Osteocyte (in vitro differentiated cells): ENCODE measurements at places on chromosomes 7 and 10. TPM values are rescaled to one million over a fixed set of nuclear protein-coding genes. Genes with fewer than 3 reads are reported as not detected.

GRCh38 chr10:131961047-131961776 is 20.5 kb downstream of the BNIP3 start:
- no peak for DNase-seq
- no peaks in the 10 kb centered on the region for H3K27me3 ChIP-seq
- H3K36me3 ChIP-seq = peaks cover 25% of the 10 kb centered on the region
- H3K4me3 ChIP-seq = no peak overlapping the region
- no peak overlapping the region for H3K27ac ChIP-seq

- peaks cover 38% of the 10 kb centered on the region for H3K27me3 ChIP-seq
- no peak for DNase-seq
- no peak overlapping the region for H3K27ac ChIP-seq
- no peaks in the 10 kb centered on the region for H3K36me3 ChIP-seq
- no peaks in the 10 kb centered on the region for H3K4me1 ChIP-seq
Observed at GRCh38 chr10:95569368-95569767, 8.2 kb upstream of the SORBS1 start.

DNA sequence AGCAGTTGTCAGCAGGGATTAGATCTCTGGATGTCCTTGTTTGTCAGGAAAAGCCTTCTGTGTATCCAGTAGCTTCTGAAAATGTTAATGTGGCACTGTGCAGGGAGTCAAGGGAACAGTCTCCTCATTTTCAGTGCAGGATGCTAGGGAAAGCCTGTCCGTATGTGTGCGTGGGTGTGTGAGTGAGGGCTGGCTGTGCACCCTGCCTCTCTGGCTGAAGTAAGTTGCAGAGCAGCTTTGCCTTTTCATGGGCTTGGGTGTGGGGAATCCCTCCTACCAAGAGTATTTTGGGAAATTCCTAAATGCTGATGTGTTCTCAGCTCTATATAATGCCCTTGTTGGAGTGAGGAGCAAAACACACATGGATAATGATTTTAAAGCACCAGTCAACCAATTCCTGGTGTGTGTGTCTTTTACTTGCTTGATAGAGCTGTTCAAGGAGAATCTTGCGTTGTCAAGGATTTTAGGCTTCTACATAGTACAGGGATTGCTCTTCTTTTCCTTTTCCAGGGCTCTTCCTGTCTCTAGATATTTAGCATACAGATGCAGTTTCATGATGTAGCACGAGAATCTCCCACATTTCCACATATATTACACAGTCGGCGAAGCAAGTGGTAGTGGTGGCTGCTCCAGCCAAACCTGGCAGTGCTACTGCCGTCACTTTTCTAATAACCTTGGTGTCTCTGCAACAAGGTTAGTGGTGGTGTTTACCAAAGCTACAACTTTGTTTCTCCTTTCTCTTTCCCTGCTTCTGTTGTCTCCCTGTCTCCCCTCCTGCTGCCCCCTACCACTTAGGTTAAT is 92.8 kb downstream of the MCU start:
- DNase-seq = no peak
- H3K4me1 ChIP-seq = peaks cover 55% of the 10 kb centered on the region
- no peaks in the 10 kb centered on the region for H3K36me3 ChIP-seq
- H3K4me3 ChIP-seq = peak overlapping the region; percentile 51
- H3K27me3 ChIP-seq = no peaks in the 10 kb centered on the region

- H3K4me3 ChIP-seq = peak overlapping the region; percentile 89
- no peaks in the 10 kb centered on the region for H3K27me3 ChIP-seq
- no peak for DNase-seq
- H3K27ac ChIP-seq = peak overlapping the region; percentile 79
- H3K4me1 ChIP-seq = peaks cover 47% of the 10 kb centered on the region
- peaks cover 3% of the 10 kb centered on the region for H3K36me3 ChIP-seq
Observed at GRCh38 chr7:114087653-114088469, 169.1 kb upstream of the PPP1R3A start.

DNA sequence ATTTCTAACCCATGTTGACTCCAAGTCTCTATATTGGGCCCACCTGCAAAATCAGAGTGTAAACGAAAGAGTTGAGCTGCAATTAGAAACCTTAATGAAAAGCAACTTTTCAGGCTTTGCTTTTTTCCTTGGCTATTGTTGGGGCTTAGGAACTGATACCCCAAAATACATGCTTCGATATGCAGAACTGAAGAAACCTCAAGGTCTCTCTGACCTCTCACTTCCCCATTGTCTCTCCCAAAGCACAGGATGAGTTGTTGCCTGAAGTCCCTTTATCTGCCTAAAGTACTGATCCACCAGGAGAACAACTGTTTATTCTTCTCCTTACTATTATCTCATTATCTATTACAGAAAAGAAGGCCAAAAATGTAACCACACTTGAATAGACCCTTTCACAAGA is 666.0 kb upstream of the LRRTM3 start:
- H3K36me3 ChIP-seq = no peaks in the 10 kb centered on the region
- no peak overlapping the region for H3K4me3 ChIP-seq
- no peak overlapping the region for H3K27ac ChIP-seq
- no peak for DNase-seq

GRCh38 chr10:21196822-21197395 is 299.8 kb upstream of the NEBL start:
- H3K36me3 ChIP-seq = peaks cover 7% of the 10 kb centered on the region
- peaks cover 35% of the 10 kb centered on the region for H3K27me3 ChIP-seq
- no peak for DNase-seq
- H3K4me3 ChIP-seq = no peak overlapping the region
- H3K27ac ChIP-seq = no peak overlapping the region

DNA sequence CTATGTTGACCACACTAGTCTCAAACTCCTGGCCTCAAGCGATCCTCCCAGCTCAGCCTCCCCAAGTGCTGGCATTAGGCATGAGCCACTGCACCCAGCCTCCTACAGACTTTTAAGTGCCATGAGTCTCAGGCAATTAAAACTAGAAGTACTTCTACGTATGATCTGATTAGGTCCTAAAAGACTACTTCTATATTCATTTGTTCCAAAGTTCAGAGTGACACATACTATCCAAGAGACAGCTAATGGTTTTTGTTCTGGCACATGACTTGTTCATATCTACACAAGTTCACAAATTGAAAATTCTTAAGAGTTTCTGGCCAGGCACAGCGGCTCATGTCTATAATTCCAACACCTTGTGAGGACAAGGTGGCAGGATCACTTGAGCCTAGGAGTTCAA is 11.7 kb downstream of the ARHGAP19 start:
- H3K4me3 ChIP-seq = no peak overlapping the region
- no peaks in the 10 kb centered on the region for H3K36me3 ChIP-seq
- no peaks in the 10 kb centered on the region for H3K27me3 ChIP-seq
- DNase-seq = no peak

DNA sequence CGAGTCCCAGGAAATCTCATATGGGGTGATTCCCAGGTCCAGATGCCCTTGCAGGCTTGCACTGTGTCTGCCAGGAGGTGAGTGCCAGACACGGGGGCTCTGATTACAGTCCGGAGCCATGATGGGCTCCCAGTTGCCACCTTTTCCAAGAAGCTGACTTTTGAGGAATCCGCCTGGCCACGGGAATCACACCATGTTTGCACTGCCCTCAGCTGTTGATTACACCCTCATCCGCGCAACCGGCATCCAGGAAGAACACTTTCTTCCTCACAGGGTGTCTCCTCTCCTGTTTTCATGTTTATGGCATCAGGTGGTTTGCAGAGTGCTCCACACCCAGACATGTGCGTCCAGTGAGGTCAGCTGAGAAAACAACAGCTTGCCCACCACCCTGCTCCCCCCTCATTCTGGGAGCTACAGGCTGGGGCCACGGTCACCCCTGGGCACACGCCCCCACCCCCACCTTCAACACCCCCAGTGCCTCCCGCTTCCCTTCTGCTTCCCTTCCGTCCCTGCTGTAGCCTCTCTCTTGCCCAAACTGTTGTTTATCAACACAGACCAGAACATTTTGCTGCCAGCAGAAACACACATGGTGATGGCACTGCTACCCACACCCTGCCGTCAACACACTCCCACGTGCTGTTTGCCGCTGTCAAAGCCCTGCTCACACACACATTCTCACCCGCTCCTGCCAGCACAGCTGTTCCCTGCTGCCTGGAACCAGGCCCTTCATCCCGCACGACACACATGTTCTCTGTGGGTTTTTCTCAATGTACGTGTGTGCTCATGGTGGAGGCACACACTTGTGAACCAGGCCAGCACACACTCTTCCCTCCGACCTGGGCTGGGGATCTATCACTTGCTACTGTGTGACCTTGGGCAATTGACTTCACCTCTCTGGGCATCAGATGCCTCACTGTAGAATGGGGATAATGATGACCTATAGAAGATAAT is 35.8 kb downstream of the DDIT4 start:
- H3K4me3 ChIP-seq = no peak overlapping the region
- H3K27ac ChIP-seq = peak overlapping the region; percentile 47
- no peak for DNase-seq
- no peaks in the 10 kb centered on the region for H3K36me3 ChIP-seq
- H3K4me1 ChIP-seq = peaks cover 25% of the 10 kb centered on the region

DNA sequence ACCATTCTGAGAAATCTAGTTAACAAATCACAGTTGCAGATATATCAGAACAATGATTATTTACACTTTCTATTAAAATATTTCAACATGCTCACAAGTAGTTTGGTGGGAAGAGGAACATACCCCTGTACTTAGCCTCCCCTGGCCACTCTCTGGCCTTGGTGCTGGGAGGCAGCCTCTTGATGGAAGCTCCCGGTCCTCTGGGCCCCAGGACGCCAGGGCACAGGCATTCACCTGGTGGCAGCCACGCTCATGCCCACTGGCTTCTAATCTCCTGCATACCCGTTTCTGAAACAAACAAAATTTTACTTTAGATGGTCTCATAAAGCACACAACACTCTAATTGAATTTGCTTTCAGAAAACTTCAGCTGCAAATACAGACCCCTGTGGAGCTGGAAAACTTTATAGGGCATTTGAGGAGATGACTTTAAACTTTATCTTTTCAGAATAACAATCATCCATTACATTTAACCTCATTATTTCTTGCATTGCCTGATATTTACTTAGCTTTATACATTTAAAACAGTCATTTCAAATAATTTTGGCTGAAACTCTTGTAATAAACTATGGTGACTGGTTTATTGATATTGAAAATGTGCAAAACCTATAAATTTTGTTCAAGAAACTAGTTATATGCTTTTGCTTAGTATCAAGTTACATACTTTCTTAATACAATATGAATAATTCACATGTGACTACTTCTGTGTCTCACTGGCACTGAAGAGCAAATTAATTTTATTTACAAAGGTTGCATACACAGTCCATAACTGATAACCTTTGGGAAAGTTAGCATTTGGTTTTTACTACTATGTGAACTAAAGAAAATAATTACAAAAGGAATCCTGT is 30.8 kb downstream of the C10orf143 start:
- H3K4me3 ChIP-seq = no peak overlapping the region
- no peak overlapping the region for H3K27ac ChIP-seq
- H3K27me3 ChIP-seq = no peaks in the 10 kb centered on the region
- DNase-seq = no peak
- no peaks in the 10 kb centered on the region for H3K4me1 ChIP-seq

GRCh38 chr7:78218876-78219275 is 420.3 kb downstream of the PHTF2 start:
- peaks cover 3% of the 10 kb centered on the region for H3K27me3 ChIP-seq
- H3K4me1 ChIP-seq = peaks cover 12% of the 10 kb centered on the region
- H3K36me3 ChIP-seq = no peaks in the 10 kb centered on the region
- no peak overlapping the region for H3K4me3 ChIP-seq

- peaks cover 30% of the 10 kb centered on the region for H3K4me1 ChIP-seq
- H3K27ac ChIP-seq = no peak overlapping the region
- DNase-seq = no peak
- peaks cover 5% of the 10 kb centered on the region for H3K27me3 ChIP-seq
- peak overlapping the region; percentile 10 for H3K4me3 ChIP-seq
Observed at GRCh38 chr7:38907066-38907465, 1.9 kb downstream of the VPS41 start.

EVX1 gene
- total RNA-seq = not detected in 2 replicates

KIAA1217 gene
- total RNA-seq = 2.8 and 3.0 TPM in 2 replicates

AGBL3 gene
- 1.2 and 1.3 TPM in 2 replicates for total RNA-seq

CRTAC1 gene
- total RNA-seq = 0.16 TPM in 2 replicates

MYOZ1 gene
- total RNA-seq = 0.59 and 0.78 TPM in 2 replicates

DNTT gene
- not detected in 2 replicates for total RNA-seq
